Femur (tissue), 1 donor: ENCODE measurements at places on chromosomes 12 and 14.

- no peak for DNase-seq
Measured at GRCh38 chr14:92973798-92974372, 50.9 kb downstream of the CHGA start.

GRCh38 chr12:94266796-94267536 lies 118.6 kb downstream of the PLXNC1 start:
- no peak for DNase-seq

DNA sequence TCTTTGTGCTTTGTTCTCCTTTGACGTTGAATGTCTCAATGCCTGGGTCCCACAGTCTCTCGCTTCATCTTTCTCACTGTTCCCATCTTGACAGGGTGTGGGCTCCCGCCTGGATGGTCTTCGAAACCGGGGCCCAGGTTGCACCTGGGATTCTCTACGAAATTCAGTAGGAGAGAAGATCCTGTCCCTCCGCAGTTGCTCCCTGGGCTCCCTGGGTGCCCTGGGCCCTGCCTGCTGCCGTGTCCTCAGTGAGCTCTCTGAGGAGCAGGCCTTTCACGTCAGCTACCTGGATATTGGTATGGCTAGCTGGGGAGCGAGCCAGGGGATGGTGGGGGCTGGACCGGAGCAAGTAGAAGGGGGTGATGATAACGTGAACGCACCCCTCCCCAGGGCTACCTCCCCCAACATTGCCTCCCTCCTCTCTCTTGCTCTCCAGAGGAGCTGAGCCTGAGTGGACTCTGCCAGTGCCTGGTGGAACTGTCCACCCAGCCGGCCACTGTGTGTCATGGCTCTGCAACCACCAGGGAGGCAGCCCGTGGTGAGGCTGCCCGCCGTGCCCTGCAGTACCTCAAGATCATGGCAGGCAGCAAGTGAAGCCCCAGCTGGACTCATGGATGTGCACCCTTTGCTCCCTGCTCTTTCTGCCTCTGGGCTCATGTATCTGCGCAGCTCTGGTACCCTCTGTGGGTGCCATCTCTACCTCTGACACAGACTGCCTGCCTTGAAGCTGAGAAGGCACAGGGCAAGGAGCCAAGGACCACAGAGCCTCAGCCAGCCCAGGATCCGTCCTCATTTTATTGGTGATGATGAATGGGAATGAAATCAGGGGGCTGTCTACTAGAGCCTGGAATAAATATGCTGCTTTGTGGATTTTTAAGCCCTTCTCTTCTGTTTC lies 1.5 kb downstream of the NPFF start:
- DNase-seq = peak; percentile 21

DNA sequence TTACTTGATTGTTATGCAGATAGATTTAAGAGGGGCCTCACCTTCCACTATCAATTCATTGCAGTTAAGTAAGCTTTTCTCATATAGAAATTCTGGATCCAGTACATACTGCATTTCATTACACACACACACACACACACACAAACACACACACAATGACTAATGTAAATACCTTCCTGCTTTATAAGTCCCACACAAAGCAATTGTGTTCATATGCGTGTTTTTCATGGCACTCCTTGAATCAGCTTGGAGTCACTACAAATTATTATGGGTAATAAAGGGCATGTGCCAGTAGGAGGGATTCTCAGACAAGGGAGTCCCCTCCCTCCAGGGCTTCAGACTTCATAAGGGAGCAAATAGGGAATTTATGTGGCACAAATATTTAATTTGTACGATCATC lies 4.5 kb downstream of the MIPOL1 start:
- no peak for DNase-seq
